Stomach (tissue), 19 donors: ENCODE measurements at places on chromosomes 12 and 14. TPM values are rescaled to one million over a fixed set of nuclear protein-coding genes. Genes with fewer than 3 reads are reported as not detected.

DNA sequence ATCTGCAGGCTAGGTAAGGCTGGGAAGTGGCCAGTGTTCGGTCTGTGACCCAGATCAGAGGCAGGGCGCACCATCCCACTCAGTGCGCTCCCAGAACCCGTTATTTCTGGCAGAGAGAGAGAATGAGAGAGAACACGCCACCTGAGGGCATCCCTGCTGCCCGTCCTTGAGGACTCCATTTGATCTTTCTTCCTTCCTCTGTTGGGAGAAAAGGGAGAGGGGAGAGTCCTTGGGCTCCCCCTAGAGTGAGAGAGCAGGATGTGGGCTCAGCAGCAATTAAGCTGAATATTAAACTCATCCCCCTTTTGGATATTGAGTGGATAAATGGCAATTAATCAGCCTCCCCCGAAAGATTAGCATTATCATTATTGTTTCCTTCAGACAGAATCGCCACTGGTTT lies 70.6 kb downstream of the IFT43 start:
- no peak for DNase-seq

DNA sequence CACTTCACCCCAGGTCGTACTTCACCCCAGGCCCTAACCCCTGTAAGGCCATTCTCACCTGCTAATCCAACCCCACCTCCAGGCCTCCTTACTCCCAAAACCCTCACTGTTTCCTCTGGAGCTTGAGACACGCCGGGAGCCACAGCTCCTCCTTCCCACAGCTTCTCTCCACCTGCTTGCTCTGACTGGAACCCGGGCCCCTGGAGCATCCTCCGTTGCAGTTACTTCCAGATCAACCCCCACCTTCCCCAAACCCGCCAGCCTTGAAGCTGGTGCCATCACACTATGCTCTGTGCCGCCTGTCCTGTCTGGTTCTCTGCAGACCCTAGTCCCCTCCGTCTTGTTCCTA lies 34.6 kb upstream of the PPP2R5C start:
- no peak for DNase-seq

- no peak for DNase-seq
Measured at GRCh38 chr12:29147731-29148595, 1.1 kb upstream of the FAR2 start.

GRCh38 chr12:119679081-119679480 lies 11.1 kb downstream of the PRKAB1 start:
- DNase-seq = peak; percentile 58

DNA sequence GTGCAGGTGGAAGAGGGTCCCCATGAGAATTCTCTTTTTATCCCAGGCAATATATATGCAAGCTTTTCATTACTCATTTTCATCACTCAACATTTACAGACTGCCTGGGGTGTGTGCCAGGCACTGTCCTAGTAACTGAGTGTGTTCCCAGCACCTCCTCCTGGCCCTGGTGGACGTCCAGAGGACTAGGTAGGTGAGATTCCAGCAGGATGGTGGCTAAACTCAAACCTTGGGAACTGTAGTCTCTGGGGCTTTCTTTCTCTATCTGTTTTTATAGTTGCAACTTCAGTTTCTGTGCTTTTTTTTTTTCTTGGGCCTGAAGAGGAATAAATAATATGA lies 63.8 kb downstream of the SUSD6 start:
- peak; percentile 35 for DNase-seq

GRCh38 chr12:93102744-93103143 lies 173.6 kb upstream of the EEA1 start:
- DNase-seq = no peak

GRCh38 chr14:102902086-102902485 lies 20.4 kb upstream of the AMN start:
- no peak for DNase-seq

- DNase-seq = no peak
Measured at GRCh38 chr12:128336204-128337070, 69.5 kb downstream of the TMEM132C start.

GRCh38 chr12:2191534-2192153 lies 138.9 kb downstream of the CACNA1C start:
- DNase-seq = no peak

DNA sequence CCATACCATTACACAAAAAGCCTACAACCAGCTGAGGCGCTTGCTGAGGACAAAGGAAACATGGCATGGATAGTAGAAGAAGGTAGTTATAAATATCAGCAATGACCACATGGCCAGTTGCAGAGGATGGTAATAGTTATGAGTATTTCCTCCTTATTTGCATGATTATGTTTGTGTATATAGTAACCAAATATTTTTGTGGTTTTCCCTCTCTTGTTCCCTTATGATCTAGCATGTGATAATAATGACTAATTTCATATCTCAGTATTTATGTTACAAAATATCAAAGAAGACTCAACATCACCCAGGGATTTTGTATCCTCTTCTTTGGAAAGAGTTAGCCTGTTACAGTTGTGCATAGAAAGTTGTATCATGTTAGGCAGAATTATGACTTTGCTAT lies 13.5 kb upstream of the CATSPERB start:
- DNase-seq = no peak

GRCh38 chr14:50835280-50835679 lies 4.3 kb upstream of the NIN start:
- peak; percentile 43 for DNase-seq

DNA sequence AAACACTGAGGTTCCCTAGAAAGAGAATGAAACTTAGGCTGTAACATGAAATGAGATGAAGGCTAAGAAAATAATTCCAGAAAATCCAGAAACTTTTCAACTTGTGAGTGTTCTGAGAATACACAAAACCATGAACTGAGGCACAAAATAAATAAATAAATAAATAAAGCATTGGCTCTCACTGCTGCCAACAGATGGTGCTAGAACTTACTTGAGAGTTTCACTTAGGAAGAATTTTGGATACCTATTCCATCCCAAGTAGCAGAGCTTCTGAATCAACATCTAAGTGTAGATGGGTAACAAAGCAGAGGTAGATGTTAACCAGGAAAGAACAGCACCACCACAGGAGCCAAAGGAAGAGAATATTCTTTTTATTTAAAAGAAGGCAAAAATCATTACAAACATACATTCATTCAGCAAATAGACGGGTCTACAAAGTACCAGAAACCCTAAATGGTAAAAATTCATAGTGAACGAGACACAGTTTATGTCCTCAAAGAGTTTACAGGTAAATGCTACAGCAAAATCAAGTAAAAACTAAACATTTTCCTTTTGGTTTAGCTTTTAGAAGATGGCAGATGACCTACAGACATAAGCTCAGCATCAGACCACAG lies 16.7 kb downstream of the EPS8 start:
- no peak for DNase-seq

DNA sequence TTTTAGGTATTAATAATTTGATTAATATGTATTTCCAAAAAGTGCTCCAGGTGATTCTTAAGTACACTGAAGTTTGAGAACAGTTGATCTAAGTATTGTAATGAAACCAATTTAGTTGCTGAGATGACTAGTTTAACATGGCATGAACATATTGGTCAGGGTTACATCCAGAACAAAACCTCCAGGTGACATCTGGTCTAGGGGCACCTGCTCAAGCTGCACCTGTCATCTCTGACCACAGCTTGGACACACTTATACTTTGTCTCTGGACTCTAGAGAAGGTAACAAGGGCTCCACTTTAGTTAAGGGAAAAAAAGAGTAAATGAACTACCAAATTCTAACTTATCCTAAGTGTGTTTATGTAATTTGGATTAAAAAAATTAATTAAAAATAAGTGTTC lies 8.1 kb downstream of the ARID2 start:
- no peak for DNase-seq

GRCh38 chr14:70525691-70526090 lies 9.1 kb downstream of the ADAM20 start:
- no peak for DNase-seq

GRCh38 chr14:72615451-72616121 lies 278.3 kb downstream of the DPF3 start:
- no peak for DNase-seq

DNA sequence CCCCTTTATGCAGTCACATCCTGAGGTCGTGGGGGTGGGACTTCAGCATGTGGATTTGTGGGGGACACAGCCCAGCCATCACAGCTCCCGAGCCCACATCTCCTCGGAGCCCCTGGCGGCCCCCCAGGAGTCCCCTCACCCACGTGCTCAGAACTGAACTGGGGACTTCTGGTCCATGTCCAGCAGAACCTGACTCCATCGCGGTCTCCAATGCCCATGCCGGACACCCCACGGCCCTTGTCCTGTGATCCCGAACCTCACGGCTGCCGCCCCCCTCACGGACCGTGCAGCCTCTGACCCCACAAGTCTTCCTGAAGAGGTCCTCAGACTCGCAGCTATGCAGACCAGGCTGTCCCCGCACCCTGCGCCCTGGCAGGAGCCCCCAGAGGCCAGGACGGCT lies 13.5 kb upstream of the FBRSL1 start:
- DNase-seq = no peak

DNA sequence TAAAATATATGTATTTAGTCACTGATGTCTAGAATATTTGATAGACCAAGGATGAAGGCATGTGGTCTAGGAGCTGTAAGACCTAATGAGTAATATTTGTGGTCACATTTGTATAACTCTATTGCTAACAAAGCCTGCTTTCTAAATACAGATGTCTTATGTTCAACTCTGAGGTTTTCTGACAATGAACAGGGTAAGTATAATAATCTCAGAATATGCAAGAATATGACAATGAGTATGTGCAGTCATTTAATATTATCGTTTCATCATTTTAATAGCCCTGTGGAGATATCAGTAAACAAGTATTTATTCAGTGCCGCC lies 389.6 kb downstream of the LRIG3 start:
- no peak for DNase-seq

DNA sequence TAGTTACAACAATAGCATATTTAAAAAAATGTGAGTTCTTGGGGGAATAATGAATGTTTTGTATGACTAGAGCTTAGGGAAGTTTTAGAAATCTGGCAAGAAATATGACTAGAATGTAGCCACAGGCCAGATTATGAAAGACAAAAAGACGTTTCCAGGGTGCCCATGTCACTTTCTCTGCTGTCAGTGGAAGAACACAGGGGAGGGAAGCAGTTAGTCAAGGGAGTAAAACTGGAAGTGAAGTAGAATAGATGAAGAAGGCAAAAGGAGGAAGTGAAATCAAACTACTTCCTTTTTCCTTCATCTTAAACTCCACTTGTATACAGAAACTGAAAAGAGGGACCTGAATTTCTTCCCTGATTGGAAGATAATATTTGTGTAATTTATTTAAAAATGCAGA lies 81.2 kb upstream of the ATP2B1 start:
- no peak for DNase-seq

DNA sequence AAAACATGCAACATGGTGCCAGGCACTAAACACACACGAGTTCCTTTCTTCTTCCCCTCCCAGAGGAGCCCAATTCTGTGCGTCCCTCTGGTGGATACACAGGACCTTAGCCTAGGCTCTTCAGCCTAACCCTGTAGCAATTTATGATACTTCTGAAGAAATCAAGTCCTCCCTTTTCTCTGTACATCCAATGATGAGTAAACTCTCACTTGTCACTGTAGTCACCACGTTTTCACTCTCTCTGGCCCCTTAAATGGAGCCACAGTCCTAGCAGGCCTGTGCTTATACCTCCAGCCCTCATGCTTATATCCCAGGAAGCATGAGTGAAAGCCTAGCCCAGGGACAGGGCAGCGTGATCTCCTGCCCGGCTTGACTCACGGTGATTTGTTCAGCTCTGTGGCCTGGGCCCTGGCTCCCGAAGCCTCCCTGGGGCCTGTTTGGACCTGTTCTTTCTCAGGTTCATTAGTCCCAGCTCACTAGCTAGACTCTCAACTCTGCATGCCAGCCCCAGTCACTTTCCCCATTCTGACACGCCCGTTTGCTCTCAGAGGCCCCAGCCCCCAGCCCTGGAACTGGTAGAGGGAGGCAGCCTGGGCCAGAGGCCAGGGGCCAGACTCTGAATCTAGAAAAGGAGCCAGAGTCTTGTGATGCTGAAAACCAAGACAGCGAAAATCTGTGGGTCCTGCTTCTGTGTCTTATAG lies 24.1 kb upstream of the PLEKHG3 start:
- peak; percentile 48 for DNase-seq

DNA sequence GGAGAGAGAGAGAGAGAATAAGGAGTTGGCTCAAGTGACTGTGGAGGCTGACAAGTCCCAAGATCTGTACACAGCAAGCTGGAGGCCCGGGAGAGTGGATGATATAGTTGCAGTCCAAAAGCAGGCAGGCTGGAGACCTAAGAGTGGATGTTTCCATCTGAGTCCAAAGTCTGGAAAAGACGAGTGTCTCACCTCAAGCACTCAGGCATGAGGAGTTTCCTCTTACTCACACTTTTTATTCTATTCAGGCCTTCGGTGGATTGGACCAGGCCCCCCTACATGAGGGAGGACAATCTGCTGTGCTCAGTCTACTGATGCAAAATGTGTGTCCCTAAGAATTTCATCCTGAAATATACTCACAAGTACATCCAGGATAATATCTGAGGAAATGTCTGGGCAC lies 484.6 kb downstream of the VRK1 start:
- no peak for DNase-seq

- DNase-seq = no peak
Measured at GRCh38 chr14:28344381-28344780, 422.2 kb upstream of the FOXG1 start.

DNA sequence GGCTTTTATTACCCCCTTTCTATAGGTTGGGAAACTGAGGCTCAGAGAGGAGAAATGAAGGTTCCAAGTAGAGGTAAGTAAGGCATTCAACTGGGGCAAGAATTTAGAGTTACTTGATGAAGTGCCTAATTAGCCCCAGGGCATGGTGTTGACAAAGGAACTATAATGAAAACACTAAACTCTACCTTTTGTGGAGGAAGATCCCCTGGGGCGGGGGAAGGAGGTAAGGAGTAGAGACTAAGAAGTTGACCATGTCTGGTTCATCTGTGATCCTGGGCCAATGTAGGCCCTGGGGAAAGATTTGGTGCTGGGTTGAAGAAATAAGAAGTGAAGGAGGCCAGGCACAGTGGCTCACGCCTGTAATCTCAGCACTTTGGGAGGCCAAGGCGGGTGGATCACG lies 16.2 kb upstream of the COX6A1 start:
- no peak for DNase-seq

DNA sequence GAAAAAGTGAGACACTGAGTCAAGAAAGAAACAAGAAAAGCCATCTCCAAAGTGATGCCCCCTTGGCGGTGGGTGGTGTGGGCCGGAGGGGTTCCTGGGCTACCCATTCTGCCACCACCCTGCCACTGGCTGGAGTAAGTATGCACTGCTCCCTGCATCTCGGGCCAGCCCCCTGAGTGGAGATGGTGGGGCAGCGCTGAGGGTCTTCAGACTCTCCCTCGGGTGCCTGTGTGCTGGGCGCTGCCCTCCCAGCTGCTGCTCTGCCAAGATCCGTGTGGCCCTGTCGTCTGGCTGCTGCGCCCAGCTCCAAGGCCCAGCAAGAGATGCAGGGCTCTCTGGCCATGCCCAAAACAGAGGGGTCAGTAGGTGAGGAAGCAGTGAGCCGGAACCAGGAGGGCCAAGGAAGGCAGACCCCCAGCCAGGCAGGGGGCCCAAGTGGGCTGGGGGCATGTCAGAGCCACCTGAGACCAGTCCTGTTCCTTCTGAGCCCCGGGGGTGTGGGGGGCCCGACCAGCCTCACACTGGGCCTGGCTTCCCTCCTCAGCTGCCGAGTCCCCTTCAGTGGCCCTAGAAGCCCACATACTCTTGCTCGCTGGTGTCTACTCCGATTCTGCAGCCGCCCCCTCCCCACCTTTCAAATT lies 5.2 kb downstream of the GPR132 start:
- no peak for DNase-seq

- peak; percentile 73 for DNase-seq
Measured at GRCh38 chr14:103727313-103727980, 11.8 kb downstream of the ZFYVE21 start.

C12orf54 gene
- total RNA-seq = not detected

KRT79 gene
- not detected for total RNA-seq

TMED8 gene
- total RNA-seq = 1.7 TPM

TSHR gene
- not detected for total RNA-seq

CELA1 gene
- total RNA-seq = not detected

KRT77 gene
- not detected for total RNA-seq

KERA gene
- 2.2 TPM for total RNA-seq

FBXO21 gene
- 70.4 TPM for total RNA-seq
